NCI-H460 (cell line): ENCODE measurements at places on chromosomes 11 and 22. TPM values are rescaled to one million over a fixed set of nuclear protein-coding genes. Genes with fewer than 3 reads are reported as not detected.
A peak's percentile ranks its signal among the peaks of the same experiment; 100 is the strongest.

GRCh38 chr11:135022454-135022853 is 610.4 kb upstream of the B3GAT1 start:
- DNase-seq, result no peak

DNA sequence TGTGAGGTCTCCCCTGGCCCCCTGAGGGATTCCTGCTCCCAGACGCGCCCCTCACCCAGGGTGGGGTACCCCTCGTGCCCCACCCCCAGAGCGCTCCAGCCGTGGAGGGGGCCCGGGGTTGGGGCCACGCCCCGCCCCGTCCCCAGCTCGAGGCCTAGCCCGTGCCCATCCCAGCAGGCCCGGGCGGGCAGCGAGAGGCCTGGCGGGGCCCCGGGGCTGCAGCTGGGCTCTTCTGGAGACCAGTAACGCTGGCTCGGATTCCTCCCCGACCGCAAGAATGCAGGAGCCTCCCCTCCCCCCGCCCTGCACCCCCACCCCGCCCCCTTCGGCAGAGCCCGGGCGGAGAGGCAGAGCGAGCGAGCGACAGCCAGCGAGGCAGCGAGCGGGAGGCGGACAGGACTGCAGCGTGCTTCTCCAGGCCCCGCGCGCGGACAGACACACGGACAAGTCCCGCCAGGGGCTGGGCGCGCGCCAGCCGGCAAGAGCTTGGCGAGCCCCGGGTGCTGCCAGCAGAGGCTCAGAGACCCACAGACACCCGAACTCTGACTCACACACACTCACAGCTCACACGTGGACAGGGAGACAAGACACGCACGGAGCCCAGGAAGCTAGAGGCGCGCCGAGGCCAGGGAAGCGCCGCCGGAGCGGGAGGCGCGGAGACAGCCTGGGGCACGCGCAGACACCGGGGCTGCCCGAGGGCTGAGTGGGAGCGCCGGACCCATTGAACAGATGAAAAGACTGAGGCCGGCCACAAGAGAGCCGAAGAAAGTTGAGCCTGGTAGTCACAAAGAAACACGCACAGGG is 15.2 kb downstream of the BCL9L start:
- DNase-seq, result peak; percentile 64

- peak; percentile 62 for DNase-seq
Observed at GRCh38 chr11:910589-911030, at the start of gene CHID1. Gene CHID1, minus strand, starts transcription at chr11:910810. Its CDS starts 5,994 bp downstream, at chr11:904816.

DNA sequence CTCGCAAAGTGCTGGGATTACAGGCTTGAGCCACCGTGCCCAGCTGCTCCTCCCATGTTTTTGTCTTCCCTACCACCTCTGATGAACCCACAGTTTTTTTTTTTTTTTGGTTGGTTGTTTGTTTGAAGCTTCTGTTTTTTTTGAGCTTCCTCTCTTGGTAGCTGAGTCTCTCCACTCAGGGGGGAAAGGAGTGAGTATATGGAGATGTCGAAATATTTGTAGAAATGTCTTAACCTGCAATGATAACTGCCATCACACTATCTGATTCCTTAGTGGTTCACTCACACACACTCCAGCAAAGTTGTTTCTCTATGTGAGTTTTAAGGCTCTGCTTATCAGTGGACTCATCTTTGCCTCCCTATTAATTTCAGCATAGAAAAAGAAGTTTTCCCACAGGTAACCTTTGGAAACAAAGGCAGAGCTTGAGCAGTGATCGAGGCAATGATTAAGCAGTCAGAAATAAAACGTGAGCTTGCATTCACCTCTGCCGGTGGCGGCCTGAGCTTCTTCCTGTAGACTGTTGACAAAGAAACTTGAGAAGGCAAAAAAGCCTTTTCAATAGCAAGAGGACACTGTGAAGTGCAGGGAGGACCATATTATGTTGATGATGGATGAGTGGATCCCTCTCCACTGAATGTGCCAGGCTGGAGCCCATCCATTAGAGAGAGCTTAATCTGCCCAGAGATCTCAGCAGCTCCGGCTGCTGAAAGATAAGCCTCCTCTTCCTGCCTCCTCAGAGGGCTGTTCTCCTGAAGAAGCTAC is 29.0 kb upstream of the RASSF10 start:
- no peak for DNase-seq

DNA sequence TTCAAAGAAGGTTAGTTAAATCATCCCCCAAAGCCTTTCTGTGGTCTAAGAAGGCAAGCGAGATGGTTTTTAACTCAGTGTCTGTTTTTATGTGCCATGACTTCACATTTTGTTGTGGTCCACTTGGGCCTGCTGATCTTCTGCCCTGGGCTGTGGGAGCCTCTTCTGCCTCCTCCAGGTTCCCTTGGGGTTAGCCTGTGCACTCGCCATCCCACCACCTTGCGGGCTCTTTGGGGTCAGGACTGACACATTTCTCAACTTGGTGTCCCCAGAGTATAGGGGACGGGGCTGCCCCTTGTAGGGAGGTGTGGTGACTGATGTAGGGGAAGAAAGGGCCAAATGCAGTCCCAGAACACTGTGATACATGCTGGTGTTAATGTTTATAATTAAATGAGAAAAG is 207.0 kb downstream of the TBC1D22A start:
- DNase-seq, result no peak

- no peak for DNase-seq
Observed at GRCh38 chr22:30078320-30079311, 1.6 kb upstream of the HORMAD2 start.

DNA sequence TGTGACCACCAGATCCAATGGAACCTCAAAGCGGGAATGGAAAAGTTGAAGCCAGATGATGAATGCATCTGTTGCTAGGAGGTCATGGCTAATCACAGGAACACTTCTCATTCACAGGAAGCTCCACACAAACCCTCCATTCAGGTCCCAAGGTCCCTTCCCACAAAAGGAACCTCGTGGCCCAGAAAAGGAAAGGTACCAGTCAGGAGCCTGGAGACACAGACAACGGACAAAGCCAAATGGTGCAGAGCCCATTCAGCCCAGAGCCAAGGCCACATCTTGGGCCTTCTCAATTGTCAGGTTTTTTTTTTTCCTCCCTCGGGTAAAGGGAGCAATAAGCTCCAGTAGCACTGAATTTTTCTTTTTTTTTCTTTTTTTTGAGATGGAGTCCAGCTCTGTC is 87.0 kb downstream of the FAM168A start:
- no peak for DNase-seq

GRCh38 chr22:44963832-44964721 is 45.7 kb downstream of the PHF21B start:
- no peak for DNase-seq

DNA sequence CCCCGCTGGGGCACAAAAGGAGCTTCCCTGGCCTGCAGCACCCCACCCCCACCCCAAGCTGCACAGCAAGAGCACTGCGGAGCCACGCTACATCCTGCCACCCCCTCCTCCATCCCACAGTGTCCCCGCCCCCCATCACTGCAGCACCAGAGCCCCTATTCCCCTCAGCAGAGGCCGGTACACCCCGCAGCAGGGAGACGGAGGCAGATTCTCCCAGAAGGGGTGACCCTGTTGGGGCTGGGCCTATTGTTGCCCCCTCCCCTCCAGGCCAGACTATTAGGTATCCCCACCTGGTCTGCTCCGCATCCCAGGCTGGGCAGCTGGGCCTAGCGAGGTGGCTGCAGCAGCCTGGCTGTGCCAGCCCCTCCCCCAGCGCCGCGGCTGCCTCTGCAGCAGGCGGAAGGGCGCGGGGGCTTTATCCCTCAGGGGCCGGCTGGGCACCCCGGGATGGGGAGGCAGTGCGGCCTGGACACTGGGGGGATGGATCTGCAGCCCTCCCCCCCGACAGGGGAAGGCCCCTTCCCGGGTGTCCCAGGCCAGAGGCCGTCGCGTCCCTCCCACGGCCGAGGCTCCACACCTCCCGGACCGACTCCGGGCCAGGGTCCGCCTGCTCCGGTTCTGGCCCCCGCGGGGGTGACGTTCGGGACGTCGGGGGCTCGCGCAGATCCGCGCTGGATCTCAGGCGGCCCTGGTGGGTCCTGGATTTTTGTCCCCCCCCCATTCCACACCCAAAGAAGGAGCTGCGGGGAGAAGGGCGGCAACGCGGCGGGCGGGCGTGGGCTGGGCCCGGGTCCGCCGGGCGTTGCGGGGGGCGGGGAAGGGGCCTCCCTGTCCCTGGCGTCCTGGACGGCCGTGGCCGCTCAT is 943 bp downstream of the DUSP8 start:
- DNase-seq, result no peak

GRCh38 chr22:30575859-30576258 is 1.4 kb upstream of the GAL3ST1 start:
- no peak for DNase-seq

DNA sequence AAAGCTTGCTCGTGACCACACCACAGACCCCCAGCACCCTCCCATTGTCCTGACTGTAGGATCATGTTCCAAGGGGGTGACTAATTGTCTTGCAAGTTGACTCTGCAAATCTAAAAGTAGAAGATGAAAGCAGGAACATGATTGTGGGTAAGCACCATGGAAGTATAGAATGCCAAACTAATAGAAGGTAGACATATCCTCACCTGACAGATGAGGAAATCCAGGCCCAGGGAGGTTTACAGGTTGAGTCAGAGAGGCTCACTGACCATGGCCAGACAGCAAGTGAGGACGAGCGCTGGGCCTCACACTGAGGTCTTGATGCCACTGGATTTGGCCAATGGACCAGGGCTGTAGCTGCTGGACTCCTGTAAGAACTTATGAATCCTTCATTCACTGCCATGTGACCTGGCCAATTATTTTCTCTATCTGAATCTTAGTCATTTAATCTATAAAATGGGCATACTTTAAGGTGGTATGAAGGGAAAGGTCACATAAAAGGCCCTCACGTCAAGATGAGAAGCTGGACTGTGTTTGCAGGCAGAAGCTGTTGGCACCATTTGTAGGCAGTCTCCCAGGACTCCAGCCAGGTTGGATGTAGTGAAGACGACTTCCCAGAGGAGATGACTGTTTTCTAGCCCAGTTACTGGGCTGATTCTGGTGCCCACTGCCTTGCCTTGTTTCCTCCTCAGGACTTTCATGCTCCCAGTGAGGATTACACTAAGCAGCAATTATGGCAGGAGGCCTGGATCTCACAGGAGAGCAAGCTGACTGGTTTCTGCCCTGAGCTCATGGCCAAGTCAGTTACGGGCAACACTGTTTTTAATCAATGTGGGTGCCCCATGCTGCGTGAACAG is 54.6 kb downstream of the GAB4 start:
- DNase-seq, result no peak

- DNase-seq, result no peak
Observed at GRCh38 chr11:32830796-32831195, 1.1 kb downstream of the PRRG4 start.

GRCh38 chr22:43127166-43127908 is 15.9 kb downstream of the MCAT start:
- no peak for DNase-seq

DNA sequence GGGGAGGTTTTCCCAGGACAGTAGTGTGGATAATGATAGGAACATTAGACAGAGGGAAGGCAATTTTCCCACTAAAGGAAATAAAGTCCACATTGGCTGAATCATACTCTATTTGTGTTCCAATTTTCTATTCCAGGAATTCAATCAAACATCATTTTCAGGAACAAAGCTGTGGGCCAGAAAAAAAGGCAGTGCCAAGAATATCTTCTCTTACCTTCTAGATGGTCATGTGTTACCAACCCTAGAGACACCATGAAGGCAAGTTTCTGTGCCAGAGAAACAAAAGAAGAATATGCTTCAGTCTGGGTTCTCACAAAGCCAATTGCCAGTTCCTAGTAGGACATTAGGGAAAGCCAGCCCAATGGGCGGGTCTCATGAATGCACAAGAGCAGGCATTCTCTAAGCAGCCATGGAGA is 27.5 kb downstream of the LARGE2 start:
- no peak for DNase-seq

- no peak for DNase-seq
Observed at GRCh38 chr11:35122308-35122707, 16.7 kb upstream of the CD44 start.

DNA sequence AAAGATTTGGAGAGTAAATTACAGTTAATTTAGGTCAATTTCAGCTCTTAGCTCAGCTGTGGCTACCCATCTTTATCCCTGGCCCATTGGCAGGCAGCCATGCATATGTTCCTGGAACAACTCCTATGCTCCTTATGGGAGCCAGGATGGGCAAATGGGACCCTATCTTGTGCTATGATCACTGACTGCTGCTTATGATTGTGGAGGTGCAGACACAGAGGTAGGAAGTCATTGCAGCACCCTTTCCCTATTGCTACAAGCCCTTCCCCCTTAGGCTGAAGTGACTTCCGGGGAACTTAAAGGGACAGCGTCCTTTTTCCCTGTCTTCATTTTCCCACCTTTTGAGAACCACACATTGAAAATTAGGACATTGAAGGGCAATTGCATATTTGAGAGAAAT is 112.7 kb downstream of the FCHSD2 start:
- no peak for DNase-seq

DNA sequence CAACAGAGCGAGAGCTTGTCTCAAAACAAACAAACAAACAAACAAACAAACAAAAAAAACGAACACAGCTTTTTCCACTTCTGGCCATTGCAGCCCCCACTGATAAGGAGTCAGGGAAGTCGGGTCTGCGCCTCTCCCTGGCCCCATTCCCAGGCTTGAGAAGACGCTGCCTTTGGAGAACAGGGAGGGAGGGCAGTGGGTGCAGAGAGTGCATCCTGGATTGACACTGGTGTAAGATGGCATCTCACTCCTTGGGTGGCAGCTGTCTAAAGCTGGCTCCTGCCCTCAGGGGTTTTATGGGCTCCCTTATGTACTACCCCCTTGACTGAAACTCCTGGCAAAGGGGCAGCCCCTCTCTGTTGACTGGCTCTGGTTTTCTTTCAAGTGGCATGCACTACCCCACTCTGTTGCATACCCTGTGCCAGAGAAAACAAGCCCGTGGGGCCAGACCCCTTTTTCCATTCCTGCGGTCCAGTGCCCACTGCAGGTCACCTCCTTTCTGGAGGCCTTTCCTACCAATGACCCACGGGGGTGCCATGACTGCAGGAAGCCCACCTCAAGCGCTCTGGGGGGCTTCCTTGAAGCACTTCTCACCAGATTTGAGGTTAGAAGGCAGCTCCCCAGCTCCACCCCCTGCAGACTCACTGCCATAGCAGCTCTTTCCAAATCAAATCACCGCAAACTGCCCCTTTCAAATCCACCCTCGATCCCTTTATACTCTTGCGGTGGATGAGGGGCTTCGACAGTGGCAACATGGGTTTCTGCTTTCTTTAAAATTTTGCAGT is 12.7 kb downstream of the DRAP1 start:
- DNase-seq, result no peak

DNA sequence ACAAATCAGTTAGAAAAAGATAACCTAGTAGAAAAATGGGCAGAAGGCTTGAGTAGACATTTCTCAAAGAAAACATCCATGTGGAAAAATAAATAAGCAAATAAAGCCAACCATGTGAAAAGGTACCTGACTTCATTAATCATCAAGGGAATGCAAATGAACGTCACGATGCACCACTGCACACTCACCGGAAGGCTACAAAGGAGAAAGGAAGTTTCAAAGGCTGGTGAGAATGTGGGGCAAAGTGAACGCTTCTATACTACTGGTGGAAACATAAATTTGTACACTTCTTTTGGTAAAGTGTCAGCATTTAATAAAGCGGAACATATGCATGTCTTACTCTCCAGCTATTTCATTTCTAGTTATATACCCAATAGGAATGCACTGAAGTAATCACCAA is 166.8 kb downstream of the CSNK2A3 start:
- no peak for DNase-seq

GRCh38 chr11:113016905-113017304 is 55.7 kb downstream of the NCAM1 start:
- no peak for DNase-seq

Gene NEFH
- 0.02 TPM in 1 of 2 replicates, not detected in the other for total RNA-seq

Gene TPBGL
- total RNA-seq, result not detected in 2 replicates

Gene YPEL1
- 1.2 and 2.9 TPM in 2 replicates for total RNA-seq

Gene BRD1
- 15.5 and 16.7 TPM in 2 replicates for total RNA-seq

Gene LYVE1
- total RNA-seq, result not detected in 2 replicates

Gene APOBEC3A
- total RNA-seq, result not detected in 2 replicates

Gene OTOG
- total RNA-seq, result 0.06 TPM in 1 of 2 replicates, not detected in the other

Gene GSTT2
- not detected in 2 replicates for total RNA-seq

Gene HTR3B
- not detected in 2 replicates for total RNA-seq

Gene MMP7
- 0.12 and 0.75 TPM in 2 replicates for total RNA-seq
